ENCODE measurements at places on chromosomes 6 and 20.

- no peak for DNase-seq
Observed at GRCh38 chr20:19429538-19429937, 217.1 kb downstream of the SLC24A3 start.

DNA sequence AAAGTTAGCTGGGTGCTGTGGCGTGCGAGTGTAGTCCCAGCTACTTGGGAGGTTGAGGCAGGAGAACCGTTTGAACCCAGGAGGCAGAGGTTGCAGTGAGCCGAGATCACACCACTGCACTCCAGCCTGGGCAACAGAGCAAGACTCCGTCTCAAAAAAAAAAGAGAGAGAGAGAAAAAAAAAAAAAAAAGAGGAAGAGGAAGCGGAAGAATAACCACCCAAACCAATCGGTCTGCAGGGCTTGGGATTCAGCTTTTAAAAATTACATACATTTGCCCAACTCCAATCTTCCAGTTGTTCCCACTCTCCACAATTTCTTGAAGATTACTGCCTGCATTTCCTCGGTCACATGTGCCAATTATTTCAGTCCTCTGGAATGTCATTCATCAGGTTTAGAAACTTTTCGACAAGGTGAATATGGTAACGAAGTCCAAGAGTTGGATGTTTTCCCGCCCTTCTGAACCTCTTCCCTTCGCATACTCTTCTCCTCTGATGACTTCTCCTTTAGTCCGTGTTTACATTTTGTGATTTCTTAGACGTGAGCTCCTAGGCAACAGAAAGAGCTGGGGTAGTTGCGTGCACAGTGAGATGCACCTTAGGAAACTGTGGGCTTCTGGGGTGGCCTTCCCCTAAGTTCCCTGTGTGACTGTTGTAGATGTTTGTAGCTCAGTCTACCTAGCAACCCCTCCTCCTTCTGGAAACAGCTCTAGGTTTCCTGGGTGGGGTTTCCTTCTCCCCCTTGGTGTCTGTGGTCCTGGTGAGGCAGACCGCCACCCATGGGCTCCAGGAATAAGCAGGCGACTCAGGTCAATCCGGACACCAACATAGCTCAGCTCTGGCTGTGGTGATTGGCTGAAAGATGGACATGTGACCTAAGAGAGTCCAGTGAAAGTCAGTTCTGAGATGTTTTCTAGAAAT, 63.0 kb upstream of the NCOA3 start:
- DNase-seq: no peak

DNA sequence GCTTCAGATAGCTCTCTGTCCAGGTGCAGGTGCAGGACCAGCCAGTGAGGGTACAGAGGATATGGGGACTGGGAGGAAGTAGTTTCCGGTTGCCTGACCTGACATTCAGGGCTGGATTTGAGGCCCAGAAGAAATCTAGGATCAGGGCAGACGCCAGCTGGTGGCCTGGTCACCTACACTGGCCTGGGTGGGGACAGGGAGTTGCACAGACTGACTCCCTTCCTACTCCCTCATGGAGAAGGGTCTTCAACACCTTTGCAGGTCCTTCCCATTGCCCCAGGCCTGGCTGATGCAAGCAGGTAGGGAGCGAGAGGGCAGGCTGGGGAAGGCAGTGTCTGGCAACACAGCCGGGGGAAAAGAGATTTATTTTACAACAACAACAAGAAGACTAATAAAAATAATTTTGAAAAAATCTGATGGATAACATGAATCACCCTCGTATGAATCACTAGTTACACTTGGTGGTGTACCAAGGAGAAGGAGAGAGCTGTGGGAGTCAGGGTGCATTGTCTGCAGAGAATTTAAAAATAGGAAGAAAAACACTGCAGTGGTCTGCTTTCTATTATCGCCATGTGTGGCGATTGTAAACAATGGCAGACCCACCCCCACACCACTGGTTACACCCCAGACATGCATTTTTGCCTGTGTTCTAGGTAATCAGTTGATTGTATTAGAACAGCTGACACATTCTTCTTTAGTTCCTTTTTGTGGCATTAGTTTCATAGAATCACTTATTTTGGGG, 62.3 kb upstream of the SNX9 start:
- DNase-seq: peak; percentile 86

DNA sequence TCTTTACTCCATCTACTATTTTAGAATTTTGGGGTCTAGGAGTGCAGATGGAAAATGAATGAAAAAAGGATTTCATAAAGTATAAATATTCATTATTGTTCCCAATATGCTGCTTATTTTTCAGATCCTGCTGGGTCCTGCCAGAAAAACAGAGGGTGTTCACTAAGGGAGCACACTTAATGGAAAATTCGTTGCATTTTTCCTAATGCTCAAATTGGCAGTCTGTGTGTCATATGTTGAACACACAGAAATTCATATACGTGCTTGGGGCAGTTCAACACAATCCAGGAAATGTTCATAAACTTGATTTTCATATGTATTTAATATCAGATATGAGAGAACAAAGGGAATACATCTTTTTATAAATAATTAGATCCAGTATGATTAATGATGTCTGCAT, 1019.4 kb downstream of the EPHA7 start:
- DNase-seq: no peak

- no peak for DNase-seq
Observed at GRCh38 chr20:1001116-1001515, 995 bp downstream of the RSPO4 start.

GRCh38 chr6:8131265-8131897, 29.0 kb upstream of the EEF1E1 start:
- DNase-seq: peak; percentile 72

- no peak for DNase-seq
Observed at GRCh38 chr6:14630016-14630415, 512.4 kb downstream of the CD83 start.

DNA sequence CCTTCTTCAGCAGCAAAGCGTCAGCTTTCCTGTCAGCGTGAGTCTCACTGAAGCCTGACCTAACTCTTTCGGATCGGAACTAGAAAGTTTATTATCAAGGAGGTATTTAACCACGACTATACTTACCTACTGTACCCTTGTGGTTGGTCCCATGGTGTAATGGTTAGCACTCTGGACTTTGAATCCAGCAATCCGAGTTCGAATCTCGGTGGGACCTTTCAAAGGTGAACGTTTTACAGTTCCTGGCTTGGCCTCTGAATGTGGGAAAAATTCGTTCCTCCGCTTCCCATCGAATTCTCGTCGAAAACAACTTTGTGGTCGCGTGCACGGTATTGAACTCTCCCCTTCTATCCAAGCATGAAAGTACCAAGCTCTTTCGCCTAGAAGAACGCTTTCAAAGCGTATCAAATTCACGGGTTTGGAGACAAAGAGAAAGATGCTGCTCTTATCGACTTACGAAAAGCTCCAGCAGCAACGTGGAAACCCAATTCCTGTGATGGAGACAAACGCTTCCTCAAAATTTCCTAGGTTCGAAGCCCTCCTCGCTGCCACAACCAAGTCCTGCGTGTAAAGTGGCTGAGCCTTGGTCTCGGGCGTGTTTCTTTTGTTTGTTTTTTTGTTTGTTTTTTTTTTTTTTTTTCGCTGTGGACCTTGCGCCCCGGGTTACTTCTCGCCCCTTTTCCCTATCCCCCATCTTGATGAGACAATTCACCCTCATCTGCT, 63.7 kb downstream of the GPX5 start:
- peak; percentile 95 for DNase-seq

- no peak for DNase-seq
Observed at GRCh38 chr6:8642131-8642530, 206.8 kb upstream of the SLC35B3 start.

DNA sequence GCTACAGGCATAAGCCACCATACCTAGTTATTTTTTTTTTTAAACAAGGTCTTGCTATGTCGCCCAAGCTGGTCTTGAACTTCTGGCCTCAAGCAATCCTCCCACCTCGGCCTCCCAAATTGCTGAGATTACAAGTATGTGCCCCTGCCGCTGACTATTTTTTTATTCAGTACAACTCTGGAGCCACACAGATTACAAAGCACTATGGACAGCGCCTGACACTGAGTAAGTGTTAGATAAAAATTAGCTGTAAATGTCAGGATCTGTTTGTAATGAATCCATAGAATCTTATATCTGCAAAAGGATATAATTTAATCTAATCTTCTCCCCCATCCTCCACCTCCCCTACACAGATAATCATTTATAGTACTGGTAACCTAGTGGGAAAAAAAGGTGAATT, 15.3 kb upstream of the COL12A1 start:
- DNase-seq: no peak

- peak; percentile 83 for DNase-seq
Observed at GRCh38 chr6:132919045-132919860, 104.9 kb downstream of the RPS12 start.

GRCh38 chr6:106790935-106791334, 161.6 kb downstream of the QRSL1 start:
- no peak for DNase-seq

DNA sequence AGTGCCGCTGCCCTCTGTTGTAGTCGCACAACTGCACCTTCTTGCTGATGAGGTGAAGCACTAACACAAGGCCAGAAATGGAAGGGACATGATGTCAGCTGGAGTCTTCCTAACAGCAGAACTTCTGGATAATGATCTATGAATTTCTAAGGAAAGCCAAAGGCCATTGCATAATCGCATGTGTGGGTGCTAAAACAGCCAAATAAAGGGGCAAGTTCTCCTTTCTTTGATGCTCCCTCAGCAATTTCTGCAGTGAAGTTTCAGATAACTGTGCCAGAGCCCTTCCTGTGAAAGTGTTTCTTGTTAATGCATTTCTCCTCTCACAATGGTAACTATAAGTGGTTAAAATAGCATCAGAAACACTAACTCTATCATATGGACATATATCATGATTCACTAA, 8.0 kb upstream of the F13A1 start:
- no peak for DNase-seq

DNA sequence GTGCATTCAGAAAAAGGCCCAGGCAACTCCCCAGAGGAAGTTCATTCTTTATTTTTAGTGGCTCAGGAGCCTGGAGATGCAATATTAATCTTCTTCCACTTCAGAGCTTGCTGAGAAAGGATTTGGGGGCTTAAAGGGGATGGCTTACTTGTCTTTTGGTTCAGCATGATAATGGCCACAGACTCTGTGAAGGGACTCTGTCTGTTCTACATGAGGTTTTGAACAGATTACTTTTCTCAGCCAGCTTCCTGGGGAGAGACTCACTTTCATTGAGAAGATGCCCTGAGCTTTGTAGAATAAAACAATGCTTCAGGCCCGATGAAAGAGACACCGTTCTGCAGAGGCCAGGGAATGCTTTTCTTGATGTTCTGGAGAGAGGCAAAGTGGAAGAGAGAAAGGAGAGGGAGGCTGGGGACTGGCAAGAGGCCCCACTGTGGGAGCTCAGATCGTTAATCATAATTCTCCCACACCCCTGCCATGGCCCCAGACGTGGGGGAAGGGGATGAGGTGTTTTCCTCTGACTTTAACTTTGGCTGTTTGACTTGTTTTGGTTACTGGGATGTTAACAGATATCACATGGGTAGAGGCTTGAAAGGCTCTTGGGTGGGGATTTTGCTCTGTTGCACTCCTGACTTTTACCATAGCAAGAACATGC, 19.1 kb downstream of the SCP2D1 start:
- peak; percentile 48 for DNase-seq

DNA sequence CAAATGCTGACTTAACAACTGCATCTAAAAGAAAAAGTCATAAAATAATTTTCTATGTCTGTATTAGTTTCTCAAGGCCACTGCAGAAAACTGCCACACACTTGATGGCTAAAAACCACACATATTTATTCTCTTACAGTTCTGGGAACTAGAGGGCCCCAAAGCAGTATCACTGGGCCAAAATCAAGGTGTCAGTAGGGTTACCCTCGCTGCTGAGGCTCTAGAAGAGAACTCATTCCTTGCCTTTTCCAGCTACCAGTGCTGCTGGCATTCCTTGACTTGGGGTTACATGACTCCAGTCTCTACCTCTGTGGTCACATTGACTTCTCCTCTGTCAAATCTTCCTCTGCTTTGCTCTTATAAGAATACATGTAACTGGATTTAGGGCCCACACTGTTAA, 124.6 kb upstream of the THEMIS start:
- DNase-seq: no peak

DNA sequence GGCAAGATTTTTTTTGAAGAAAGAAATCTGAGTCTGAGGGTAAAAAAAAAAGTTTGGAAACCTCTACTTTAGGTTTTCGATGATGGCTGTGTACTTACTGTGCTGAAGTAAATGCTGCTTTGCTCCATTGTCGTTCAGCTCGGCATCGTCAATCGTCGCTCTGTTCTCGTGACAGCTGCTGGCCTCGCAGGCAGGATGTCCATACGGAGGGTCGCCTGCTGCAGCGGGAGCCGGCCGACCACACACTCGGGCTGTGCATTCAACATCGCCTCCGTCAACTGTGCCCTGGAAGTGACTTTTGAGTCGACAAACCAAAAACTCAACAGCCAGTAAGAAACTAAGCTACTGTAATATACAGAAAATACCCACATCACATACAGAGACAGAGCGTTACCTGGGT, 53.1 kb upstream of the SMOC2 start:
- no peak for DNase-seq

DNA sequence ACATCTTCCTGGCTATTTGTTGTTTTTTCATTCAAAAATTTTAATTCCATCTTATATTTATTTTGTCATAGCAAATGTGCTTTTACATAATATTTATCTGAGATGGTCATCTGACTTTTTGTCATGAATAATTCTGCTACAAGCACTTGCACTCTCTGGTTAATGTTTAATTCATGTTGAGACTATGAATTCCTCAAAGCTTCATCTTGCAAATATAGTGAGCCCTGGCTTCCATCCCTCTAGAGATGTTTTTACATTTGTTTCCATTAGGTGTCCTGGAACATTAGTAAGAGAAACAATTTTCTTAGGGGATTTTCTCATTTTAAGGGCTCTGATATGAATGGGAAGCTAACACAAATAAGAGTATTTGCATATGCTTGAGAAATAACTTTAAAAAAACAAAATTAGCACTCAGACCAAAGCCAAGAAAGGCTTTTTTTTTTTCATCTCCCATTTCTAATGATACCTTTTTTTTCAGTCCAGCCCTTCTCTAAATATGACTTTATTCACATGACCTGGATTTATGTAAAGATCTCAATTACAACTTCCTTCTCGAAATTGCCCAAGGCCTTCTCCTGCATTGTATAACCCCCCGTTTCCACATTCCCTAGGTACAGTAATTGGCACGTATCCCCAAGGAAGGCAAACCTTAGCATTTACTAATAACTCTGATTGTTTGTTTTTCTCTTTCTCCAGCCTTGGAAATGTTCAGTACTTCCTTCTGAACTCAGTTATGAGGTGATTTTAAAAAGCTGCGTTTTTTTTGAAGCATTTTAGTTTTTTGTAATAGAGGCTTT, 797.0 kb upstream of the GJE1 start:
- no peak for DNase-seq

DNA sequence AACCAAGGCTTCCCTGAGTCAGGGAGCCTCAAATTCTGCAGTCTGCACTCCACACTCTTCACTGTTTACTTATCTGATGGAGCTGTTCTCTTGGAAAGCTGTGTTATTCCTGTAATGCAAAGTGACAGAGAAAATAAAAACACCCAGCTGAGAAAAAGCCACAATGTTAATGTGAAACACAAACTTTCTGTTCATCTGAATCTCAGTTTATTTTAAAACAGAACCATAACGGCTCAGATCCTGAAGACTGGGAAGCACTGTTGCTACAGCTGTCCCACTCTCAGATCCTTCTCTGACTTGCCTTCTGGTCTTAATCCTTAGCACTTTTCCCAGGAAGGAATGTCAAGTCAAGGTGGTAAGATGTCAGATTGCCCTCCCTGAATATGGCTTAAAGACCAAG, 736.6 kb downstream of the DHX35 start:
- DNase-seq: no peak

GRCh38 chr6:6683969-6684833, 95.7 kb downstream of the LY86 start:
- no peak for DNase-seq

- no peak for DNase-seq
Observed at GRCh38 chr6:33164665-33165373, 27.4 kb downstream of the COL11A2 start.

GRCh38 chr6:12384357-12384912, 94.3 kb downstream of the EDN1 start:
- DNase-seq: no peak
